Activated CD4-positive, CD25-positive, alpha-beta regulatory T cell (primary cell): ENCODE measurements at places on chromosomes 7 and 10.

DNA sequence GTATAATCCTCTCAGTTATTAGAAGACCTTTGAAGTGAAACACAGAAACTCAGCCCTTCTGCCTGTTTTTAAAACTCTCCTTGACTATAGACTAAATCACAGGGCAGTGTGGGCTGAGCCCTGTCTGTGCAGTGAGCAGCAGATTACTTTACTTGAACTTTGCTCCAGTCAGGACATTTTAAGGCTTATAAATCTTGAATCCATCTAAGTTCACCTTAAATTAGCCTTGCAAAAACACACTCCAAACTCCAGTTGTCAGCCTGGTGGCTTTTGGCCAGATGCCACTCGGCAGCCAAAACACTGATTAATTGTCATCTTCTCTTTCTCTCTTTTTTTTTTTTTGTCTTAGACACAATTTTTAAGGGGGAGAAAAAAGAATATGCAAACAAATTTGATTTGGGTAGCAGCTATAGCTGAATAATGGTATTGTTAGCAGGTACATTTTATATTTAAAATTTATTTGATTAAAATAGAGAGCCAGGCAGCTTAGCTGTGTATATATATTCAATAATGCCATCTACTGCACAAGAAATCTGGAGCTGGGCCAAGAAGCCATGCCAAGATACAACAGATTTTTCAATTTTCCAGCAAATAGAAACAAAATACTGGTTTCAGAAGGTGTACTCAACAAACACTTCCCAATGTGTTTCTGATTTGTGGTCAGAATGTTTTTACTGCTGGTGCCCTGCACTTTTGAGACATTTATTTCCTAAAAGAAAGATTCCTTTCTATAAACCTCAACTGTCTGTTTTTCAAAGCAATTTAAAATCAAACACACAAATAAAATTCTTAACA, 247.7 kb downstream of the TFEC start:
- DNase-seq = no peak

DNA sequence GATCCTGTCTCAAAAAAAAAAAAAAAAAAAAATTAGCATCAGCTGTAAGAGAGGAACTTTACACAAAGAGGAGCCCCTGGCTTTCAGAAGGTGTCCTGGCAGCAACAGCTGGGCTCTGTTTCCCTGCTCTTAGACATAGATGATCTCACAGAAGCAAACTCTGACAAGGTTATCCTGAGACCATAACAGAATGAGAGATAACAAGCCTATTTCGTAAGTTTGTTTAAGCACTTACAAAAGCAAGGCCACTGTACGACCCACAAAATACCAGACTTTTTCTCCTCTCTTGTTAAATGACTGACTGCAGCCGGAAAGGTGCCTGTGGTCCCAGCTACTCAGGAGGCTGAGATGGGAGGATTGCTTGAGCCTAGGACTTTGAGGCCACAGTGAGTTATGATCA, 33.3 kb upstream of the OTUD1 start:
- no peak for DNase-seq

DNA sequence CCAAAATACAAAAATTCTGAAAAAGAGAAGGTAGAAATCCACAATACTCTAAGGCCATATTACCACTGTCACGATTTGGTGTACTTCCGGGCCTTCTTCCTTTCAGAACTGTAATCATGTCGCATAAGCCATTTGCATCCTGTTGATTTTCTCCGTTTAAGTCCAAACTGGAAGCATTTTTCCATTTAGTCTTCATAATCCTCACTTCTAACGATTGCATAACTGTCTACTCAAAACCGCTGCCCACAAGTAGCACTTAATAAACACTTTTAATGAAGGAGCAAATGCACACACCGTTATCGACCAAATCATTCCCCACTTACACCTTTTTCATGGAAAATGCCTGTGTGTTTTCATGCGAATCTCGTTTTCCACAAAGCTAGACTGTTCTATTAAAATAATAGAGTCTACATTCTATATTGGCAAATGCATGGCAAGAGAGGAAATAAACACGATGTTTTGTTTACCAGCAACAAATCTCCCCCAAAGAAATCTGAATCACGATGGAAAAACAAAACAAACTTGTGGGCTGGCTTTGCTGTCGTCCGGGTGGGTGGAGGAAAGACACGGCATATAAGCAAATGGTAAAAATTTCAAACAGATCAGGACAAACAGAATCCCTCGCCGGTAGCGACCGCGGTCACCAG, 1.0 kb downstream of the ATE1 start:
- no peak for DNase-seq

- DNase-seq = no peak
Observed at GRCh38 chr7:909358-910329, 33.3 kb downstream of the GET4 start.

DNA sequence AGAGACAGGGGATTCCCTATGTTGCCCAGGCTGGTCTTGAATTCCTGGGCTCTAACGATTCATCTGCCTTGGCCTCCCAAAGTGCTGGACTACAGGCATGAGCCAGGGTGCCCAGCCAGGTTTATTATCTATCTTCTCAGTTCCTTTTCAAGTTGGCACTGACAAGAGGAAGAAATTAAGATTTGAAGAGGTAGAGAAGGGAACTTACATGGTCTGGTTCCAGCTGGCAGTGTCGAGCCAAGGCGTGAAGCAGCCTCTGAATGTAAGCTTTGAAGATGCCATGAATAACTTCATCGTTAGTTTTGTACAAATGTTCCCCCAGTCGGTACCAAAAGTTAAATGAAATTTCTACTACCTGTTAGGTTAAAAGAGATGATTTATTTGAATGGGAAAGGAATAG, 57.7 kb downstream of the TNPO3 start:
- DNase-seq = no peak

DNA sequence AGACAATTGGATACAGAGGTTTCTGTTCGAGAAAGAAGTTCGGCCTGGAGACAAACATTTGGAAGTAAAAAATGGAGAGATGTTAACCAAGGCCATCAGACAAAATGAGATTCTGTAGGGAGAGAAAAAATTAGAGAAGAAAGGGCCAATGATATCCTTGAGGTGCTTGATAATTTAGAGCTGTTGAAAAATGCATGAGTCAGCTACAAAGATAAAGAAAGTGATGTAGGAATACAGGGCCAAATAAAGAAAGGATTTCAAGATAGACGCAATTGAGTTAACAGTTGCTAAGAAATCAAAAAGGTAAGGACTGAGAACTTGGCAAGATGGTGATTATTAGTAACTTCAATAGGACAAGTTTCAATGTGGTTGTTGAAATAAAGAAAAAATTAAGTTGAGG, 384.2 kb upstream of the SEMA3A start:
- DNase-seq = no peak
